Nasal cavity respiratory epithelium epithelial cell of viscerocranial mucosa (primary cell): ENCODE measurements at places on chromosomes 7 and 10. TPM values are rescaled to one million over a fixed set of nuclear protein-coding genes. Genes with fewer than 3 reads are reported as not detected.

The ZC3HAV1 gene
- total RNA-seq: 17.1 and 30.5 TPM in 2 replicates

The IL2RA gene
- total RNA-seq: not detected in 2 replicates

The UCMA gene
- not detected in 2 replicates for total RNA-seq

The SLC18A2 gene
- not detected in 2 replicates for total RNA-seq

The GPRIN2 gene
- 1.4 and 7.8 TPM in 2 replicates for total RNA-seq

The MSS51 gene
- total RNA-seq: 0.68 and 1.4 TPM in 2 replicates

The ATP5F1C gene
- 165 and 170 TPM in 2 replicates for total RNA-seq

The WIPF3 gene
- total RNA-seq: under 0.01 and 0.21 TPM in 2 replicates

The WEE2 gene
- total RNA-seq: under 0.01 and 0.14 TPM in 2 replicates

The AKR1D1 gene
- not detected in 2 replicates for total RNA-seq

The CCL26 gene
- 0.14 and 0.34 TPM in 2 replicates for total RNA-seq

The PRKAR1B gene
- total RNA-seq: 6.2 and 13.6 TPM in 2 replicates
